Stimulated activated CD8-positive, alpha-beta memory T cell treated with anti-CD3 and anti-CD28 coated beads, Interleukin-12 subunit alpha, Interleukin-12 subunit beta, amount 100 ng/mL, for 4 hours (primary cell): ENCODE measurements at places on chromosomes 3 and 15.

DNA sequence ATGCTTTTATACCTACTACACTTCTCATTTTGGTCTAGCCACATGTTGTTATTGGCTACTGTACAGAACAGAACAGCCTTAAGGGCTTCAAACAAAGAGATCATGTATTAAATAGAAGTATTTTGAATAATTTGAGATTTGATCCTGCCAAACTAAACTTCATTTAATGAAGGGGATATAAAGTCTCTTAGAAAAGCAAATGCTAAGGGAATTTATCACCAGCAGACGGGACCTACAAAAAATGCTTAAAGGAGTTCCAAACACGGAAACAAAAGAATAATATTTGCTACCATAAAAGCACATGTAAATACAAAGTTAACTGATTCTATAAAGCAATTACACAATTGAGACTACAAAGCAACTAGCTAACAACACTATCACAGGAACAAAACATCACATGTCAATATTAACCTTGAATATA lies 23.6 kb upstream of the FMN1 start:
- no peak for DNase-seq

DNA sequence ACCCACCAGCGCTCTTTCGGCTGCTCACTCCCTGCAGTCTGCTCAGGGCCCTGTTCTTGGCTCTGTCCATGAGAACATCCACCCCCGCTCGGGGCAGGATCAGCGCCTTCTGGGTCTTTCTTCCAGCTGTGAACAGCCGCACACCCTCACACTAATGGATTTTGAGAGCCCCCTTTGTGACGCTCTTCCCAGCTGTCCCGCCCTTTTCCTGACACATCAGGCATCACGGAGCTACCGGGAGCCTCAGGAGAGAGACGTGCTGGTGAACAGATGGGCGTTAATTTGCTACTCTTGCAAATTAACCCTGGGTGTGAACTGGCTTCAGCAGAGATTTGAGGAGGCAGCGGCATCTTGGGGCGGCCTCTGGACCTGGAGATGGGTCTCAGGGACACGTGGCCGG lies 113.0 kb downstream of the TMEM266 start:
- no peak for DNase-seq

DNA sequence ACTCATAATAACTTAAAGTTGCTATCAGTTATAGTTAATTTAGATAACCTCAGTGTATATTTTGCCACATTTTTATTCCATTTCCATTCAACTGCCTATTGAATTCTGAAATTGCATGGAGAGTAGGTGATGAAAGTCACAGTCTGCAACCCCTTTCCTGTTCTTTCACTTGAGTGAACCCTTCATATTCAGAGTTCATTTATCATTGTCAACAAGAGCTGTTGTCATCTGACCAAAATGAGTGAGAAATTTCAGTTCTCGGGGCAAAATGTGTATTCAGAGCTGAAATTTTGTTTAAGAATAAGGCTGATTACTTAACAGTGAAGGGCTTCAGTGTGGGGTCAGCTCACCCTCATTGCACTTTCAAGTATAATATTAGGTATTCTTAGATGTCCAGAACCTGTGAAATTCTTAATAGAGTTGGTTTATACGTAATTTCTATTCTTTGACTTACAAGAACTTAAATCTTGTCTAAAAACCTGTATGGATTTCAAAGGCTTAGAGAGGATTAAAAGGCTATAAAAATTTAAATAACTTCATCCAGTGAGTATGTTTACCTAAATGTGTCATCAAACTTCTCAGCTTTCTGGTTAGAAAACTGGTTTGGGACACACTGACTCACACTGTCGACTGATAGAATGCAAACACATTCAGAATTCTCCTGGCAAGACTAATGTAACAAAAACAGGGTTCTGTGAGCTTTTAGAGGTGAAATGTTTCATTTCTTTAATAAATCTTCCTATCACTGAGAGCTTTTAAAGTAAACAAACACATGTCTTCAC lies 92.2 kb downstream of the CMSS1 start:
- no peak for DNase-seq

GRCh38 chr3:148990236-148990635 lies 1.1 kb upstream of the GYG1 start:
- DNase-seq, result no peak

GRCh38 chr3:57545636-57546268 lies 1.6 kb upstream of the DNAH12 start:
- no peak for DNase-seq

- peak; percentile 52 for DNase-seq
These were observed at the start of gene PARP14 for GRCh38 chr3:122680475-122681283. Gene PARP14 (plus strand): TSS chr3:122680839. CDS start chr3:122680884, 45 bp downstream.

- DNase-seq, result no peak
These were observed 114.4 kb downstream of the LPP start for GRCh38 chr3:188268336-188268735.

GRCh38 chr3:112092496-112093179 lies 6.4 kb downstream of the C3orf52 start:
- no peak for DNase-seq
